ENCODE measurements at places on chromosomes 12 and 14.

GRCh38 chr14:95817271-95817670 lies 59.4 kb upstream of the TUNAR start:
- DNase-seq: no peak

- DNase-seq: no peak
Observed at GRCh38 chr14:68806526-68807147, 13.8 kb upstream of the ZFP36L1 start.

GRCh38 chr12:57159311-57159710 lies 11.9 kb upstream of the LRP1-AS start:
- DNase-seq: no peak

GRCh38 chr12:91680864-91681263 lies 464.8 kb downstream of the BTG1 start:
- DNase-seq: no peak

DNA sequence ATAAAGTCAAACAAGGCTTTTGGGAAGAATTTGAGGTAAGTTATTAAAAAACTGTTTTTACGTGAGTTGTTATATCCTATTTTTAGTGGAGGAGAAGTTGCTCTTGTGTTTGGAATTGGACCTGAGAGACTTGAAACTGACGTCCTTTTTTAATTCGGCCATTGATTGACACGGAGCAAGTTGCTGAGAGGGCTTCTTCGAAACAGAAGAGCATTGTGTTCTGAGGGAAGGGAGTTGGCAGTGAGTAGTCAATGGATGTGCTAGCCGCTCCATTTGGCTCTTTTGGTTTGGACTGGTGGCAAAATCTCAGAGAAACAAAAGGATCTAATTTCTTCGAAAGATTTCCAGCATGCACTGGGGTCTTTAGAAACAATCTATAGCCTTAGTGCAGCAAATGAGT lies 37.3 kb downstream of the PTPN11 start:
- no peak for DNase-seq

GRCh38 chr12:113898466-113898865 lies 67.7 kb downstream of the RBM19 start:
- DNase-seq: no peak

GRCh38 chr12:6097411-6097810 lies 27.1 kb downstream of the VWF start:
- DNase-seq: no peak

DNA sequence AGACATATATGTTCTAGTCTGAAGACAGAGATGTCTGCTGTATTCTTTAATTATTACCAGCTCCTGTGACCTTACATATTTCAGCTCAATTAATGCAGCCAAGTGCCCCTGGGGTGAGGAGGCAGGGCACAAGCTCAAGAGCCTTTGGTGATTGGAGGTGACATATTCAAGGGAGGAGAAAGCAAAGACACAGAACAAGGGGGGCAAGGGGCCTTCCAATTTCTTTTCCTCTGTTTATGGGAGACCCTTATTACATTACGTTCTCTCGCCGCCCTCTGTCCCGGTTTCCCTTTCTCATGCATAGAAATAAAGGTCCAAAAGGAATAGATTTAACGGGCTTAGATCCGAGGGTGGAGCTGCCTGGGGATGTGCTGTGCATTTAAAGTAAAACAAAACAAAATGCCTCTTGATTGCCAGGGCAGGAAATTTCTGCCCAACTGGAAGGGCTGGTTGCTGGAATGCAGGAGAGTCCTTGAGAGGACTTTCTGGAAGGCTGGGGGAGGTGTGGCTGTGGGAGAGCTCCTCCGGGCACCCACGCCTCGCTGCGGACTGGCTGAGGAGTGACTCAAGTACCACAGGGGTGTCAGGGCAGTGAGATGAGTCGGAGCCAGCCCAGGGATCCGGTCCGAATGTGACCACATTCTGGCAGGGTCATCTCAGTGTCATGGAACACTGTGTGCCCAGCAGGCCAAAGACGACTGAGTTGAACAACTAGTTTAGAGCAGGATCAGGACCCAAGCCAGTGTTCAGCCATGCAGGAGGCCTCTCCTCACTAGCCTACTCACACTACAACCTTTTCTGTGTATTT lies 32.1 kb upstream of the GSG1 start:
- no peak for DNase-seq

DNA sequence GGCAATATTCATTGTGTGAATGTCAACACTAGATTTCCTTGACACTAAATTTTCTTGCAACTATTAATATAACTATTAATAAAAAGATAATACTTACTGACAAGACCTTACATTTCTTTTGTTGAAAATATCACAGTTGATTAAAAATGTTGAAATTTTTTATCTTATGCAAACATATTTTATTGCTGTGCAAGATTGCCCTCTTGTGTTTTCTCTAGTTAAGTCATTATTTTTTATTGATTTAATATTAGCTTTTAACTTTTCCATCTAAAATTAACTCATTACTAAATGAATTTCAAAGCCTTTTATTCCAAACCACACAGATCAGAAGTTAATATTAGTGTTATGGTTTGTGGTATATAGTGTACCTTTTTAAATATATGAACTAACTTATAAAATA lies 11.7 kb upstream of the NAA30 start:
- no peak for DNase-seq

GRCh38 chr12:132364348-132364902 lies 35.0 kb upstream of the GALNT9 start:
- no peak for DNase-seq

DNA sequence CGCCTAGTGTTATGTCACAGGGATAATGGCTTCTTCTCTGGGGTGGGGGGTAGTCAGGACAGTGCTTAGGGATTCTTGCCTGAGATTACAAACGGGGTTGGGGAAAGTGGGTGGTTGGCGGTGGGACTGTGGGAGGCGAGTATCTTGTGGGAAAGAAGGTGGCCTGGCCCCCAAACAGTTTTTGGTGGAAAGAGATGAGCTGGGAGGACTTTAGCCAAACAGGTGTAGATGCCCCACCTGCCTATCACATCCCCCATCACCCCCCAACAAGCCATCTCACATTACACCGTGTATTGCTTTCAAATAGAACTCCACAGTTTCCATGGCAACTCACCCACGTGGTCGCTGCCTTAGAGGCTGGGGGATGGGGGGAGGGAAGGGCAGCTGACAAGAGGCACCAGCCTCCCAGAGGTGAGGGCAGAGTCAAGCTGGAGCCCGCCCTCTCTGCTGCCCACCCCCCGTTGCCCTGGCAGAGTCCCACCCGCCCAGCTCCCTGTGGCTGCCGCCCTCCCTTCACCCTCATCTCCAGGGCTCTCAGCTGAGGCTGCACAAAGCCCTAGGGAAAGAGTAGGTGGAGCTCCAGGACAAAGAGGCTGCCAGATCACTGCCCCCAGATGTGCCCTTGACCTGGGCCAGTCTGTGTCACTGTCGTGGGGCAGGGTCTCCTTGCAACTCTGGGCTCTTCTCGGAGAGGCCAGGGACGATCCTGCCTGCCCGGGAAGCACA lies 98.3 kb downstream of the LRRC74A start:
- no peak for DNase-seq

GRCh38 chr12:41942354-41942753 lies 202.3 kb downstream of the GXYLT1 start:
- no peak for DNase-seq

- no peak for DNase-seq
Observed at GRCh38 chr12:130716969-130717366, 869 bp upstream of the RIMBP2 start.

- no peak for DNase-seq
Observed at GRCh38 chr12:124024263-124024678, 51.3 kb downstream of the ZNF664 start.

DNA sequence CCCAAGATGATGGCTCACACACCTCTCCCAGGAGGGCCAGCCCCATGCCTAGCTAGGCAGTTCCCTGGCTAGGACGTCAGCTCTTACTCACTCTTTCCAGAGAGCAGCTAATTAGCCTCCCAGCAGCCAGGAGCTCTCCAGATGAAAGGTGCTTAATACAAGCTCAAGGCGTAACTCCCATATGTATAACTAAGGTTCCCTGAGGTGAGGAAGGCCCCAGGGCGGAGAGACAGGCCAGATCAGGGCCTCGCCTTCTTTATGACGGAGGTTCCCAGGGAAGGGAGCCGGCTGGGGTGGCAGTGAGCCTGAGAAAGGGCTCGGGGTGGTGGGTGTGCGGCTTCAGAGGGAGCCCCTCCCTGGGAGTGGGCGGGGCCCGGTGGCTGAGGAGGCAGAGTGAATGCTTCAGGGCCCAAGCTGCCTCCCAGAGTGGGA lies 26.4 kb upstream of the ZFP36L1 start:
- no peak for DNase-seq

GRCh38 chr12:44059476-44059875 lies 223.6 kb downstream of the TMEM117 start:
- no peak for DNase-seq

- no peak for DNase-seq
Observed at GRCh38 chr12:130236446-130236845, 74.2 kb downstream of the FZD10 start.

DNA sequence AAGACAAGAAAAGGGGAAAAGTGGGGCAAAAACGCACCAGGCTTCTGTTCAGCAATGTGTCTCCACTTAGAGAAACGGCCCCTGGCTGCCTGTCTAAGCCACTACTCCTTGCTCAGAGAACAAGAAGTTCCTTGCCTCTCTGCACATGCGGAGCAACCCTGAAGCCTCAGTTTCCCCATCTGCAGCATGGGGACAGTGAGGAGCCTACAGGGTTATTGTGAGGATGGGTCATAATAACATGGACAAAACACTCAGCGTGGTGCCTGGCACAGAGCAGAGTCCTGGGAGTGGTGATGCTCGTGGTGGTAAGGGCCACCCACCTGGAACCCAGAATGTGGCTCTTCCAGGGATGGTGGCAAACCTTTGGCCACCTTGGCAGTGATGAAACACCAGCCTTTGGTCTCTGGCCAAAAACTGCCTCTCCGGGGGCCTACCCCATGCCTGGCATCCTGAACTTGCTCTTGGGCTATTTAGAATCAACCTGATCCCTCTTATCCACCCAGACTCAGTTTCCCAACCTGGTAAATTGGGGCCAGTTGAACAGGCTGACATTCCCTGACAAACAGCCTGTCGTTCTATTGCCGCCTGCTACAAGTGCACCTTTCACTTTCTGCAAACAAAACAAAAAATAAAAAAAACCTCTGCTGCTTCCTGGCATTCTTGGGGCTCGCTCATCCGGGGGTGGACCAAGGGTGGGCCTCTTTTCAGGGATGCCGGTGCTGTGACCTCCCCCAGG lies 56.5 kb upstream of the DLK1 start:
- no peak for DNase-seq

GRCh38 chr12:127487031-127487430 lies 779.9 kb upstream of the TMEM132C start:
- DNase-seq: no peak

GRCh38 chr14:103228076-103228806 lies 105.0 kb downstream of the TNFAIP2 start:
- DNase-seq: no peak

- no peak for DNase-seq
Observed at GRCh38 chr12:40034712-40035111, 71.2 kb downstream of the SLC2A13 start.

- DNase-seq: no peak
Observed at GRCh38 chr12:117101953-117102799, 3.0 kb upstream of the TESC start.

DNA sequence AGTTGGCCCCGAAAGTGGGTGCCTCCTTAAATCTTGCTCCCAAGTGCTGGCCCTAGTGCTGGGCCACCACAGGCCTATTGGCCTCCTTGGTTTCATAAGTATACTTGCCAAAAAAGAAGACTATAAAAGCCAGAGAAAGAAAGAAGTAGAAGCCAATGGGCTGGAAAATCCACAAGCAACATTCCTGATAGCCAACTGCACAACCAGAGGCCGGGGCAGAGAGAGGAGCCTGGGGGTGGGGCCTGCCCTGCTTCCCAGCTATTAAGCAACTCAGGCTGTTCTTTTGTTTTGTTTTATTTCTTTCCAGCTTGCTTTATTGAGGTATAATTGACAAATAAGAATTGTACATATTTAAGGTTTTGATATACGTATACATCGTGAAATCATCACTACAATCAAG lies 177.2 kb upstream of the NTF3 start:
- DNase-seq: no peak

DNA sequence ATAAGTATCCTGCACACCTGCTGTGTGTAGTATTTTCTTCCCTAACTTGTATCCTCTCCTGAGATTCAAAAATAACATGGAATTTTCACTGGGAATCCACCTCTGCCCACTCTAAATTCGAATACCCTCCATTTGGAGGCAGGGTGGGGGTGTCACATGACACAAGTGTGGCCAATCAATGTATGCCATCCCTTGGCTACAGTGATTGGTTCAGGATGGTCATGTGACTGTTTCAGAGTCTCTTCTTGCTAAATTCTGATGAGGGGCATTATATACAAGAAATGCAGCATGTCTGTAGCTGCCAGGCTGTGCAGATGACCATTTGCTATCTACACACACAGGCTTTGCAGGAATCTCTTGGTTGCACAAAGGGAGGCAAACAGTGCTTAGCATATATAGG lies 86.8 kb upstream of the TMEM132C start:
- no peak for DNase-seq

GRCh38 chr14:75711796-75712211 lies 50.8 kb downstream of the TTLL5 start:
- no peak for DNase-seq

DNA sequence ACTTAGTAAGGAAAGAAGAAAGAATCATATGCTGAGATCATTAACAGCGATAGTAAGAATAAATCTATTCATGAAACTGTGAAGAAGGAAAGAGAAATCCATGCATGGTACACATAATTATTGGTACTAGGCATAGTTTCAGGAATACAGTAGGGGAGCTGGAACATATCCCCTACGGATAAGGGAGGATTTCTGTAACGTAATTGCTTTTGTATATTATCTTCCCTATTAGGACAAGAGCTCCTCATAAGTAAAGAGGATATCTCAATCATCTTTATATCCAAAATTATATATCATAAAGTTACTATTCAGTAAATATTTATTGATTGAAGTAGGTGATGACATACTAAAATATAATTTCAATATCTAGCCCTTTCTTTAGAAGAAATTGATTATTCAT lies 22.9 kb downstream of the SYT1 start:
- DNase-seq: no peak

- DNase-seq: no peak
Observed at GRCh38 chr12:8823565-8824300, 1.3 kb downstream of the A2ML1 start.

DNA sequence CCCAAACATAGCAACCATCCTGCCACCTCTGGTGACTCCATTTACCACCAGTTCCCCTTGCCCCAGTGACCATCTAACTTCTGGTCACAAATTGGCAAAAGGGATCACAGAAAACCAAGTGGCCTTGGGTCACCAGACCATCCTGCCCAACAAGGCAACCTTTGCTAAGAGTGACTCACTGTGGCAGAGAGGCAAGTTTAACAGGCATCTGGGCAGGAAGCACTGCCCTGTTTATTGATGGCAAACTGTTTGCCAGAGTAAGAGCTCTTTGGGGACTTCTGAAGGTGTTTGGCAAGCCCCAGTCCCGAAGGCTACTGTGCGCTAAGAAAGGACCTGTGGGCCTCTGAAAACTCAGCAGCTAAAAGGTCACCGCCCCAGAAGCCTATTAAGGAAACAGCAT lies 28.2 kb upstream of the TMEM233 start:
- DNase-seq: no peak

- DNase-seq: no peak
Observed at GRCh38 chr14:50620341-50620740, 47.8 kb downstream of the SAV1 start.
